ENCODE measurements at places on chromosomes 7 and 10.
A peak's percentile ranks its signal among the peaks of the same experiment; 100 is the strongest.

GRCh38 chr7:921581-922333 is 32.7 kb downstream of the ADAP1 start:
- no peak for DNase-seq

DNA sequence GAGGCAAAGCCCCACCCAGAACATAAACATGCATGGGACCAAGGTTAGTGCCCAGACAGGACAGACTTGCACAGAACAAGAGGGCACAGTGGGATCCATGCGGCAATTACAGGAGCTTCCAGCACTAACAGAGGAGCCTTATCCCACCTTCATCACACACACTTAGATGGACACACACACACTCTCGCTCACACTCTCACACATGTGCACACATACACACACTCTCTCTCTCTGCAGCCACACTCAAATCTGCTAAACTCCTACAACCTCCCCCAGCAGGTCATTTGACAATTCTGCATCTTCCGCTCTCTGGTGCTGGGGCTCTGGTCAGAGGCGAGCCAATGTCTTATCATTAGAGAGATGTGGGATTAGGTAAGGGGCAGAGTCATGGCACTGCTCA is 120.5 kb downstream of the UBE2H start:
- DNase-seq: no peak

GRCh38 chr10:1198453-1199344 is 142.5 kb downstream of the WDR37 start:
- DNase-seq: no peak

GRCh38 chr7:139857791-139858190 is 28.7 kb downstream of the TBXAS1 start:
- no peak for DNase-seq

GRCh38 chr7:118511146-118511545 is 286.6 kb downstream of the ANKRD7 start:
- no peak for DNase-seq

GRCh38 chr7:81590131-81590530 is 179.7 kb downstream of the HGF start:
- no peak for DNase-seq

DNA sequence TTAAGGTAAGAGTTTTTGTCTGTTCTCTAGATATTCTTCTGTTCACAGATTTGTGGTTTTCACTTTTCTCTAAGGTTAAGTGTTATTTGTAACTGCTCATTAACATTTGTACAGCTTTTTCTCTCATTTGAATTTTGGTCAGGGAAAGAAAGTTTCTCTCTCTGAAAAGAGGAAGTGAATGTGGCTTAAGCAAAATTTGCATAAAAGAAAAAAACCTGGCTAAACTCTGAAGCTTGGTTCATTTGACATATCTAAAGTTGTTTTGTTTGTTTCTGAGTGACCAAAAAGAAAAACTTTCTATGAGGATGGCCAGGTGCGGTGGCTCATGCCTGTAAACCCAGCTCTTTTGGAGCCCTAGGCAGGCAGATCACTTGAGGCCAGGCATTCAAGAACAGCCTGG is 22.0 kb upstream of the SLC26A4 start:
- peak; percentile 48 for DNase-seq

DNA sequence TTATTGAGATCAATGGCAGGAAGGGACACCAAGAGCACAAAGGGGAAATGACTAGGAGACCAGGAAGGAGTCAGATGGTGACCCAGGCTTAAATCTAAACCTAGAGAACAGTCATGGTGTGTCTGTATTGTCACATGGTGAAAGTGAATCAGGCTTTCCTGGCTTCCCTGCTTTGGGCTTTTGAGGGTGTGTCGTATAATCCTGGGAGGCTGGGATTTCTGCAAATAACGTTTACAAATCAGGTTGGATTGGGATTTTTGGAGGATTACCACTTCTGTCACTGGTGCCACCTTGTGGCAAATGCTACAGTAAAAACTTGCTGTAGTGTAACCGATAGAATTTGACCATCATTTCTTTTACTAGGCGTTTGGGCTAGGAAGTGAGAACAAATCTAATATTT is 502.6 kb downstream of the NRG3 start:
- peak; percentile 18 for DNase-seq

DNA sequence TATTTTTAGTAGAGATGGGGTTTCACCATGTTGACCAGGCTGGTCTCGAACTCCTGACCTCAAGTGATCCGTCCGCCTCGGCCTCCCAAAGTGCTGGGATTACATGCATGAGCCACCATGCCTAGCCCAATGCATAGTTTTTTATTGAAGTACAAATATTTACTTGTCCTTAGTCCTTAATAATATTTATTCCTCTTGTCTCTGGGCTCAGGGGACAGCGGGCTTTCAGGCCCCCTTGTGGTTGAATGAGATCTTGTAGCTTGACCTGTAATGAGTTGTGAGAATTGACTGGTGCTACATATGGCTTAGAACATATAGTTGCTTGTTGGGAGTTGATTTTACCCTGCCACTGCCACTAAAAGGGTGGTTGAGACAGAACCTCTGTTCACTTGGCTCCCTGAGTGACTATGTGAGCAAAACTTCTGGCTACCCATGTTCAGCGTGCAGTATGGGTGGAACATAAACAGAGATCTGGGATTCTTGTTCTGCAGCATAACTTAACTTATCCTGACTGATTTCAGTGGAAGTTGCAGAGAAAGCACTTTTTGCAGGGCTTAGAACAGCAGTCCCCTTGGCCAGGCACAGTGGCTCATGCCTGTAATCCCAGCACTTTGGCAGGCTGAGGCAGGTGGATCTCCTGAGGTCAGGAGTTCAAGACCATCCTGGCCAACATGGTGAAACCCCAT is 14.9 kb downstream of the CCL26 start:
- peak; percentile 52 for DNase-seq

DNA sequence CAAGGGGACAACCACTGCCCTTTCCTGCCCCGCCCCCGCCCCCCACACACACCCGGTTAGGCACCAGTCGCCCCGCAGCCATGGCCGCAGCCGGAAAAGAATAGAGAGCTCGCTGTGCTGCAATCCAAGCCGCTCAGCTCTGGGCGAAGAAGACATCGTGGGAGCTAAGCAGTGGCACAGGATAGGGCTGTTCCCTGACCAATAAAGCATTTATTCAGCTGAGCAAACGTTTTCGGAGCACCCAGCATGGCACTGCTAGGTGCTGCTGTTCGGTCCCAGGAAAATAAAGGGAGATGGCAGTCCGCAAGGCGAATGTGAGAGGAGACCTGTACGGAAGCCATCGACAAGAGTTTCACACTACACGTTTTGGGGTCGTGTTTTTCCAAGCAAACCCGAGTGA is 18.3 kb downstream of the SKIDA1 start:
- no peak for DNase-seq

GRCh38 chr7:32119790-32120196 is 49.6 kb upstream of the PDE1C start:
- DNase-seq: no peak

GRCh38 chr7:52154382-52154781 is 837.8 kb upstream of the COBL start:
- DNase-seq: no peak

- DNase-seq: no peak
Measured at GRCh38 chr7:12436896-12437535, 33.4 kb upstream of the VWDE start.

GRCh38 chr10:24541239-24541753 is 182.4 kb downstream of the ARHGAP21 start:
- DNase-seq: no peak

DNA sequence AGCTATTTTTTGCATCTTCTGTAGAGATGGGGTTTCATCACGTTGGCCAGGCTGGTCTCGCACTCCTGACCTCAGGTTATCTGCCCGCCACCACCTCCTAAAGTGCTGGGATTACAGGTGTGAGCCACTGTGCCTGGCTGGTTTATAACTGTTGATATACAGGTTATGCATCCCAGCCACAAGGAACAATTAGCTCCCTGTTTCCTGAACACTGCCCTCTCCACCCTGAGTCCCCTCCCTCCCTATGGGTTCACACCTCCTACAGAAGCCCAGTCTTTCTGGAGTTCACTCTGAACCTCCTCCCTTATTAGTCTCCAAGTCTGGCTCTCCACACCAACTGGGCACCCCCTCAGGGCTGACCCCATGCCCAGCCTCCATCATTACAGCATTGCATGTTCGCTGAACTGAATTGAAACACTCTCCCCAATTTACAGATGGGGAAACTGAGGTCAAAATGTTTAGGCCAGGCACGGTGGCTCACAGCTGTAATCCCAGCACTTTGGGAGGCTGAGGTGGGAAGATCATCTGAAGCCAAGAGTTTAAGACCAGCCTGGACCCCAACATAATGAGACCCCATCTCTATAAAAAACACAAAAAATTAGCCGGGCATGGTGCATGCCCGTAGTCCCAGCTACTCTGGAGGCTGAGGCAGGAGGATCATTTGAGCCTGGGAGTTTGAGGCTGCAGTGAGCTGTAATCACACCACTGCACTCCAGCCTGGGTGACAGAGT is 1.7 kb upstream of the CLIP2 start:
- no peak for DNase-seq

DNA sequence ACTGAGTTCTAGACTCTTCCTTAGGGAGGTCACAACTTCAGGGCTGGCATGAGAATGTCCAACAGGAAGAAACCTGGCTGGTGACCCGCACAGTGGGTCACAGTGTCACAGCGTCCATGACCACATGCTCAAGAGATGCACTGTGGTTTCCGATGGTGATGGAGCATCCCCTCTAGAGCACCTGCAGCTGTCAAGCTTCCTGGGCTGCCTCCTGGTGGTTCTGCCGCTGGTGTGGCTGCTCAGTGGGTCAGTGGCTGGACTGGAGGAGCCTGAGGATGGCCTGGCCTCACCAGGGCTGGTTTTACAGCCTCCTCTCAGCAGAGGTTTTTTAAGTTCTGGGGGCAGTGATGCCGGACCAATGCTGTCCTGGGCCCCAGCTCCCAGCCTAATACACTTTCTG is 149.3 kb downstream of the SH3PXD2A start:
- no peak for DNase-seq

GRCh38 chr7:84013616-84014240 is 180.9 kb downstream of the SEMA3A start:
- DNase-seq: no peak

DNA sequence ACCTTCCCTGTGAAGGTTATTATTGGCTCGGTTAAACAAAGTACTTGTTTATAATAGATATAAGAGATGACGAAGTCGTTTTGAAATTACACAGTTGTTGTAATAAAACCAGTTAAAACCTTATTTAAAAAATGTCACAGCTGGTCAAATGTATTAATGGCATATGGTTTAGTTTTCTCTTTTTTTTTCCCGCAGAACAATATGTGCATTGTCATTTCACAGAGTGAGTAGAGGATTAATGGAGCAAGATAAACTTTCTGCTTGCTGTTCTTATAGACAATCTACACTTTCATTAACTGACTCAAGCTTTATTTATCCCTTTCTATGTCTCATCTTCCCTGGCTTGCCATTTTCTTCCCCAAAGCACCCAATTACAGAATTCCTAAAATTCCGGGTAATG is 404.3 kb upstream of the NPVF start:
- no peak for DNase-seq

DNA sequence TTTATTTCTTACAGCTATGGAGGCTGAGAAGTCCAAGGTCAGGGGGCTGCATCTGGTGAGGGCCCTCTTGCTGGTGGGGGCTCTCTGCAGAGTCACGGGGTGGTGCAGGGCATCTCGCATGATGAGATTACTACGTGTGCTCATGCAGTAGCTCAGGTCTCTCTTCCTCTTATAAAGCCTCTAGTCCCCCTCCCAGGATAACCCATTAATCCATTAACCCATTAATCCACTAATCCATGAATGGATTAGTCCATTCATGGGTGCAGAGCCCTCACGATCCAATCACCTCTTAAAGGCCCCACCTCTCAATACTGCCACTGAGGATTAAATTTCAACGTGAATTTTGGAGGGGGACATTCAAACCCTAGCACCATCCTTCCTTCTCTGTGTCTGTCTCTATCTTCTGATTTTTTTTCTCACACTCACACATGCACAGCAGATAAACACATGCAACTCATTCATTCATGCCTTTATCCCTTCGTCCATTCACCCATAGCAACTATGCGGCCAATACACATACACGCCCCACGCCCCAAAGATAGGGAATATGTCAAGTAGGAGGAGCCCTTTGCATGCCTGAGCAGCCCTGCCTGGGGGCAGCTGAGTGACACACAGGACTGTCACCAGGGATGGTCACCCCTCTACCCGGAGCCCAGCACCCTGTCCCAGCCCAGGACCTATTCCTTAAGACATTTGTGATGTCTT is 86.5 kb downstream of the C10orf105 start:
- no peak for DNase-seq

DNA sequence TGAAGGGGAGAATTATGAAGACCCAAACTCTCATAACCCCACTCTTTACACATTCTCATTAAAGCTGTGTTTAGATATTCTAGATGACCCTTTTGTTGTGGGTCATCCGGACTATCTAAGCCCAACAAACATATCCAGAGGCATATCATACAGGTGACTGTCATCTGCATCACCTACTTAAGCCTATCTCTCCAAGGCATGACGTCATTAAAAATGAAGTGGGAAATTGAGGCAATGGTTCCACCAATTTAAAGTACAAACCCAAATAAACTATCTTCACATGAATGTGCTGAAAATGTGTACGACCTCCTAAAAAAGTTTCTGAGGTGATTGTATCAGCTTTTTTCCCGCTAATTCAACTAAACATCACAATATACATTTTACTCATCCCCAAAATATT is 4.5 kb upstream of the RALA start:
- DNase-seq: no peak

DNA sequence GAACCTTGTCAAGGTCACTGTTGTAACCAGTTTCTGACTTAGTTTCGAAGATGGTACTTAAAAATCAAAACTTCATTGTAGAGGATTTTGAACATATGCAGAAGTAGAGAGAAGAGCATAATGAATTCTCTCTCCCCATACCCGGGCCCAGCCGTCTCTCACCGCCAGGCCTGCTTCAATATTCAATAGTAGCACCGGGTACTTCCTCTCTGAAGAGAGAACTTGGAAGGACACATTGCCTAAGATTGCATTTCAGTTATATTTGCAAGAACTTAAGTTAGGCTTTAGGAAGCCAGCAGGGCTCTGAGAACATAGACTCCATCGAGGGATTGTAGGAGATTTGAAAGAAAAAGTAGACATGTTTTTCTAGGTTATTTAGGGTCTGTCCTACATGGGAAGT is 19.1 kb downstream of the LMTK2 start:
- DNase-seq: no peak

DNA sequence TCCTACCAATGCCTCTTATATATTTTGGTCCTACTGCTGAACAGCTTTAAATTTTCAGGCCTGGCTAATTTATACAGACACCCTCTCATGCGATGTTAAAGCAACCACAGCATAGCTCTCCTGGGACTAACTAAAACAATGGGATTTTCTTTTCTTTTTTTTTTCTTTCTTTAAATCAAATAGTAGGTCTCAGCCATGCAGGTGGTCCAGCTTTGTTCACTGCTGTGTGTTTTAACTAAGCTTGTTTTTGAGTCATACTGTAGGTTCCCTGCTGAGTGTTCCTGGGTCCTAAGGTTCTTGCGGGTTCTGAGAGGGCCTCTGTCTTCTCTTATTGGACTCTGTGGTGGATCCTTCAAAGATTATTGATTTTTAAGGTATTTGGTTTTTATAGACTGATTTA is 113.1 kb upstream of the SORCS1 start:
- DNase-seq: no peak

- no peak for DNase-seq
Measured at GRCh38 chr10:96666741-96667140, 53.6 kb downstream of the PIK3AP1 start.
